ENCODE measurements at places on chromosomes 2 and 18.

DNA sequence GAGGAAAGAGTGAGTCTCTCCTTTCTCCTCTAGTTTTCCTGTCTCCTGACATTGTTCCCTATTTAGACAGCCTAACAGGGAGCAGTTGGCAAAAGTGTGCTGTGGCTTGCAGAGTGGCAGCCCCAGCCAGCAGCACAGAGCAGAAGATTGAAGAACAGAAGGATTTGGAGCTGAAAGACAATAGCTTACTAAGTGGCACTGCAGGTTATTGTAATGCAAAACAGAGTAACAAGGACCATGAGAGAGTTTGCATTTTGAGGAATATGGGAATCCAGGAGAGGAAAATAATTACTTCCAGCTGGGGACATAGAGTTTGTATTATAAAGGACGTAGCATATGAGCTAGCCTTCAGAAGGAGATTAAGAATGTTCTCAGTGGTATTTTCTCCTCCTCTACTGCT is 342.4 kb downstream of the AKAIN1 start:
- no peak for DNase-seq

DNA sequence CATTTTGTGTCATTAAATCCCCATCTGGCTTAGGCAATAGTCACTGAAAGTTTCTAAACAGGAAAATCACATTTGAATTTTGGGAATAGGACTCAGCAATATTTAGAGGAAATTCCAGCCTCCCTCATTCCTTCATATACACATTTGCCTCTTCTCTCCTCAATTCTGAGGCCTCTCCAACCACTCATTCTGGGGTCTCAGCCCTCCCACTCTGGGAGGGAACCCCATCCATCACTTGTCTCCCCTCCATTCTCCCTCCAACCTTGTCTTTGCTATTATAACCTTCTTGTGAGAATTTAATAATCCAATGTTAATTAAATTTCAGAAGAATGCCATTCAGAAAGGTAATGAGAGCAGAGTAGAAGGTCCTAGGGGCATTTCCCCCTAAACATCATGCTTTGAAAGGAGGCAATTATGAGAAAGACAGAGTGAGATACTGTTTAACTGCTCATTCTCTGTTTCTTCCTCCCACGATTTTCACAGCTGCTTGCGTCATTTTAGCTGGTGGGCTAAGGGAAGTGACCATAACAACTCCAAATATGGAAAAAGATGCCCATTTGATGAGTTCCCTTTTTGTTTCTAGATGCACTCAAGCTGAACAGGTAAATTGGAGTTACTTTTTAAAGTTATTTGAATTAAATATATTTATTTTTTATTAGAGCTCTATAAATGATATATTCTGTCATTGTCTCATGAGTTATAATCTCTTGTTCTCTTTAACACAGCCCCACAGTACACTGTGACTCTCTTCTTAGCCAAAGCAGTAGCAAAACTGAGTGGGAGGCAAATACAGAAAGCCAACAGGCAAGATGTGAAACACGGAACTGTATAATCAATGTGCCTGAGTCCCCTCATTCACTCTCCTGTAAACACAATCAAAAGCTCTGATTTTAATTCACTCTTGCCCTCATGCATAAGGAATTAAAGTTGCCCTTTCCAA is 135.1 kb downstream of the DLGAP1 start:
- no peak for DNase-seq

- no peak for DNase-seq
Observed at GRCh38 chr2:115163572-115163971, 721.1 kb downstream of the DPP10 start.

DNA sequence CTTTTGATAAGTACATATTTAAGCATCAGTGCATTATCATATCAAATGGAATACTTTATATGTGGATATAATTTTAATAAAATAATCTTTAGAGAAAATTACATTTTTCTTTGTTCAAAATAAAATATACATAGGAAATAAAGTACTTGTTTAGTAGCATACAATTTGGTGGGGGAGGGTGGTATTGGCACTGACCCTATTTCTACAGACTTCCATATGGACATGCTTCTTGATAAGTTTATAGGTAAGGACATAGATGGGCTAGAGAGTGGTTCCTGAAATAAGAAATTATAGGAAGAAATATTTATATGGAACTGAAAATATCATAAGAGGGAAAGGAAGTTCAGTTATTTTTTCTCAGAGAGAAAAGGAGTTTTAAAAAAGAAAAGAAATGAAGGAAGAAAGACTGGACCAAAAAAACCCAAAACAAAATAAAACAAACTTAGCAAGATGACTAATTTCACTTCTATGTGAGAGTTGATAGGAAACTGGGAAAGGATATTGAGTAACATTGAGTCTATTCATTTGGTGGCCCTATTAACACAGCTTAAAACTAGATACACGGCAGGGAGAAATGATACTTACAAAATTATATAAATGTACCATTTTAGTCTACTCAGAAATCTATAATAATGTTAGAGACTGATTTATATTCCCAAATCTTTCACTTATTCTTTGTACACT is 505.9 kb downstream of the ERBB4 start:
- peak; percentile 53 for DNase-seq

DNA sequence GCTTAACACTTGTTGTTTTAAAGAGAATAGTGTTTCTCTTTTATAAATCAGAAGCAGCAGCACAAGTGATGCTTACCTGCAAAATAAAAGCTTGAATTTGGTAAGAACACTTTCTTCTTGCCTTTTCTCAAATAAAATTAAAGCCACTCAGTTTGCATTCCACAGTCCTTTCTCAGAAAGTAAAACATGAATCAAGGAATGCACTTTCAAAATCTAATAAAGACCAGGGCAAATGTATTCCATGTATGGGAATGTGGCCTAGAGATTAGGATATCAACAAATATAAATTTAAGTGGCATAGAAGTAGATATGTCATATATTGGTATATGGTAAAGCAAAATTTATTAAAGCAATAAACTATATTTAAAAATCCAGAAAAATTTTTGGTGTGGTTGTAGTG is 352.8 kb downstream of the THSD7B start:
- no peak for DNase-seq

GRCh38 chr18:63787673-63788072 is 12.5 kb downstream of the SERPINB7 start:
- no peak for DNase-seq

- peak; percentile 11 for DNase-seq
Observed at GRCh38 chr2:162382278-162382677, 38.3 kb downstream of the GCA start.

DNA sequence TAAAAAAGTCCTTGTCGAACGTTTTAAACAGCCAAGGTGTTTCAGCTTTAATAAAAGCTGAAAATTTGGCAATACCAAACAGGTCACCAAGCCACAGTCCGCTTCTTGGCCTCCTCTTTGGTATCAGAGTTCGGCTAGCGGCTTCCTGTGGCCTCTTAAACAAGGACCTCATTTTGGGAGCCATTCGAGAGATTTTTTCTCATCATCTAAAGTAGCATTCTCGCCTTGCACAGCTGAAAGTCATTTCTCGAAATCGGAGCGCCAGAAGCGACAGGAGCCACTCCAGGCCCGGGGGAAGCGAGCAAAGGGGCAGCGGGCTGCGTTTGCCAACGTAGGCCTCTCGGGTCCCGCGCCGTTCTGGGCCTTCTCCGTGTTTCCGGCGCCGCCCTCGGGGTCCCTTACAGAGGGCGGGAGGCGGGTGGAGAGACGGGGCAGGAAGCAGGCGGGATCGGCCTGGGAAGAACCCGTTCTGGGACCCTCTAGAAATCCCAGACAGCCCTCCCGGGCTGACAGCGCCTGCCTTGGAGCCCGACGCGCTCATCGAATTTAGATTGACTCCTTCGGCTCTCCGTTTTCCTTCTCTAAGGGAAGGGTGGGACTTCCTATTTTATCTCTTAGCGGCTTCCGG is 522 bp upstream of the ZNF407 start:
- DNase-seq = no peak

GRCh38 chr2:240886678-240887609 is 9.0 kb downstream of the MAB21L4 start:
- no peak for DNase-seq

DNA sequence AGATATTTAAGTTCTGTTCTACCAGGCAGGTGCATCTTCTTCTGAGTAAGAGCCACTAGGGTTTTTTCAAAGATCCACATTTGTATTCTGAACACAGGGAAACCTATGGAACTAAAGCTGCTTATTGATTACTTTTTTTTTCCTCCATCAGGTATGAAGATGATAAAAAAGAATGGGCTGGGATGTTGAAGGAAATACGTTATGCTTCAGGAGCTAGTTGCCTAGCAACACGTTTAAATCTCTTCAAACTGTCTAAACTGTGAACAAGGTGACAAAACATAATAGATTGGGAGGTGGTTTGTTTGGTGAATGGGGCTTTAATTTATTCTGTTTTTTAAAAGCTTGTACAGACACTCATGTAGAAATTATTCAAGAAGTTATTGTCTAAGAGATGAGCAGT is 15.9 kb downstream of the KLHL41 start:
- DNase-seq = no peak

GRCh38 chr18:24459772-24460171 is 665 bp upstream of the HRH4 start:
- DNase-seq = no peak

DNA sequence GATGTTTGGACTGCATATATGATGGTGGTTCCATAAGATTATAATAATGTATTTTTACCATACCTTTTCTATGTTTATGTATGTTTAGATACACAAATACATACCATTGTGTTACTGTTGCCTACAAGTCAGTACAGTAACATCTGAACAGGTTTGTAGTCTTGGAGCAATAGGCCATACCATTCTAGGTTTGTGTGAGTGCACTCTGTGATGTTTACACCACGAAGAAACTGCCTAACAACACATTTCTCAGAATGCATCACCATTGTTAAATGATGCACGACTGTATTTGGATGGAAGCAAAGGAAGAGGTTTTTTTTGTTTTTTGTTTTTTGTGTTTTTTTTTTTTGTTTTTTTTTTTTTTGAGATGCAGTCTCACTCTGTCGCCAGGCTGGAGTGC is 9.5 kb downstream of the DUSP19 start:
- DNase-seq = no peak

DNA sequence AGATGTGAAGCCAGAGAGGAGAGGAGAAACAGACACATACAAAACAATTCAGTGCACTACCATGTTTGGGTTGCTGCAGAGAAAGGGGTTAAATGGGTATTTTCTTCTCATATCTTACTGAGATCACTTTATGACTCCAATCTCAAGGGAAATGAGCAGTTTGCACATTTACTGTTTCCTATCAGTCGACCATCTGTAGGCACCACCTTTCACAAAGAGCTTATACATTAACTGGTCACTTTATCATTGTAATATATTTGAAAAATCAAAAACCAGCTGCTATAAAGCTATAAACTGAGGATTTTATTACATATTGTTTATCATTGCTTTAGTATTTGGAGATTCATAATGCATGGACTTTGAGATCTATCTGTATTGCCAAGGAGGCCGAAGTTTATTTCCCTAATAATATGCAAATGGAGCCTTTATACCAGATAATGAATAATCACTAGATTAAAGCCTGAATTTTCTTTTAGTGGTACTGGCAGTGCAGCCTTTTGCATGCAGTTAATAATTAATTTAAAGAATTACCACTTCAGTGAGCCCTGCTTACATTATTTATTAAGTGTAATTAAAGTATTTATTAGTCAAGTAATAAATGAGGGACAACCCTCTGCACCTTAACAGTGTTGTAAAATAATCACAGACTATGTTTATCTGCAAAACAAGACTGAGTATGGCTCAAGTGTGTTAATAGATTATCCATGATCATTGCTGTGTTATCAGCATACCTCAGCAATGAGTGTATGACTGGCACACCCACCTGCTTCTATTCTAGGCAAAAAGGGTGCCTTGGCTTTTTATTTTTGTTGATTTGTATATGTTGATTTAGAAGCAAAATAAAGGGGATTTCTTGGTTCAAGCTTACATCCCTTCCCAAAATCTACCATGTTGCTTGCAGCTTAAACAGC is 167.7 kb upstream of the SLC14A2 start:
- DNase-seq = no peak

GRCh38 chr2:160062292-160063005 is at the start of gene PLA2R1:
Gene PLA2R1, minus strand, starts transcription at chr2:160062615. Its CDS starts 212 bp downstream, at chr2:160062403.
- no peak for DNase-seq

DNA sequence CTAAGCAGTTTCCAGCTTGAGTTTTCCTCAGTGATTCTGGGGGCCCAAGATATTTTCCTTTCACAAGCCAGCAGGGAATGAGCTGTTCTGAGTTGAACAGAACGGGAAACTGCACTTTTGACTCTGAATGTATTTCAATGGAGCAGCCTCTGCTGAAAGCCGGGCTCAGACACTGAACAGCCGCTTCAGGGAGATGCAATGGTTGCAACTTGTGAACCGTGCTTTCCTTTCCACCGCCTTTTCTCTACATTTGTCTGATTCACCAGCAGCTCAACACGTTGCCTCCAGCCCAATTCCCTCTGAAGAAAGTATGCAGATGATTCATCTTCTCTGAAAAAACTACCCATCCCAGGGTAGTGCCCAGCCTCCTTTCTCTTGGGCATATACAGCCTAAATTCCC is 119.3 kb upstream of the PKDCC start:
- DNase-seq = peak; percentile 37

DNA sequence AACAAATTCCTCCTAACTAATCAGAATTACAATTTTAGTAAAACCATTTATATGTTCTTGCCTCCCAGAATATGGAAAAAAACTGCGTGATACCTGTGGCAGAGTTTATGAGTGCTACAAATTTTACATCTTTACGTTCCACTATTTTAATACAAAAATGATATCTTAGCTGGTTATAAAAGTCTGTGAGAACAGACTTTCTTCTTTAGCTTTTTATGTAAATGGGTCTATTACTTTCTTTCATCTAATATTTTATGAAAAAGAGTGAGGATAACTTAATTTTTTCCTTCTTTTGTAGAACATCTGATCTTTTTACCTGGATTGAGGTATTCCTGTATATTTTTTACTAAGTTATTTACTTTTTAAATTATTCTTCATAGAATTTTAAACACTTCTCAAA is 22.1 kb upstream of the REG3A start:
- DNase-seq = no peak

GRCh38 chr2:187573722-187574121 is 19.5 kb upstream of the TFPI start:
- DNase-seq = no peak

GRCh38 chr2:160615706-160616105 is 122.1 kb upstream of the RBMS1 start:
- no peak for DNase-seq

- DNase-seq = no peak
Observed at GRCh38 chr2:165191096-165191728, 12.6 kb downstream of the SCN3A start.

DNA sequence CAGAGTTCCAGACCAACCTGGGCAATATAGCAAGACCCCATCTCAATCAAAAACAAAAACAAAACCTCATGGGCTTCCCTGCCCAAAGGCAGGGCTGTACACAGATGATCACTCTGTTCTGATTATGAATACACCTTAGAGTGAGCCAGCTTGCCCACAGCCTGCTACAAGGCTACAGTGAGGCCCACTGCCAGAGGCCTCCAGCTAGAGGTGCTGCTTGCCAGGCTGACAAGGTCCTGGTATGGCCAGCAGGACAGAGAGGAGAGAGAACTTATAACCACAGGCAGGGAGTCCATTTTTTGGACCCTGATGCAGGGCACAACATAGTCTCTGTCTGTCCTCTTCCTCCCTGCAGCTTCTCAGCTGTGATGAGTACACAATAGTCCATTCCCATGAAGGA is 41.5 kb downstream of the KANSL3 start:
- DNase-seq = no peak
